GDM1 (cell line): ENCODE measurements at places on chromosomes 7 and 10.

GRCh38 chr7:71312755-71313490 is 181.0 kb downstream of the GALNT17 start:
- DNase-seq: no peak

DNA sequence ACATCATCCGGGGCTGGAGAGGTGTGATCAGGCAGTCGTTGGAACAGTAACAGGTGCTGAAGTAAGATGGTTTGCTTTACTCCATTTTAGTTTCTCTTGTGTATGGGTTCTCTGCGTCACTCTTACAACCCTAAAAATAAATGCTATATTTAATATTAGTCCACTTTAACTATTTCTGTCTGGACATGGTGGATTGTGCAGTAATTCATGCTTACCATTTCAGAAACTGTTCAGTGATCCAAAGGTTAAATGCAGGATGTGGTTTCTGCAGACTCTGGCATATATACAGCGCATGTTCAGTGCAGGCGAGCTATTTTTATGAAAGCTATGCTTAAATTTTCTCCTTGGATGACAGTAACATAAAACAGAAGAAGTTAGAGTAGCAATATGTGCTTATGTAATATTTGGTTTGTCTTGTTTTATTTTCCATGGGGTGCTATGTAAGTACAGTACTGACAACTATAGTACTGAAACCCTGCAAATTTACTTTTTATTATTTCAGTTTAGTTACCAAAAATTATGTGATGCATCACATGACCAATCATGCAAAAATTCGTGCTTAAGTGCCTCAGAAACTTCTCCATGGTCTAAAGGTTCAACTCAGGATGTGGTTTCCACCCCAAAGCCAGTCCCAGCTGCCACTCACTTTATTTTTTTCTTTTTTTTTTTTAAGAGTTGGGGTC is 46.6 kb upstream of the GRID1 start:
- DNase-seq: peak; percentile 48

DNA sequence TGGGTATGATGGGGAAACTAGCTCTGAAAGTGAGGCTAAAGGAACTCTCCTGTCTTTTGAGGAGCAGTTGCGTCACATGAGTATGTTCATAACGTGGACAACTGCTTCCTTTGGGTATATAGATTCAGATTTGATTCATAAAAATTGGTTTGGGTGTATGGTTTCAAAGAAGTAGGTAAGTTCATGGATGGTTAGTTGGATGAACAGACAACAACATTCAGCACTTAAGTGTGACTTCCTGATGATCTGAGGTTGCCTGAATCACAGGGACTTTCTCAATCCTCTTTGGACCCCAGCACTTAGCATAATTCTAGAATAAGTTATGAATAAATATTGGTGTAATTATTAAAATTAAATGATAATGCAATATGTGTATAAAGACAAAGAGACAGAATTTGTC is 43.4 kb downstream of the MACC1 start:
- no peak for DNase-seq

DNA sequence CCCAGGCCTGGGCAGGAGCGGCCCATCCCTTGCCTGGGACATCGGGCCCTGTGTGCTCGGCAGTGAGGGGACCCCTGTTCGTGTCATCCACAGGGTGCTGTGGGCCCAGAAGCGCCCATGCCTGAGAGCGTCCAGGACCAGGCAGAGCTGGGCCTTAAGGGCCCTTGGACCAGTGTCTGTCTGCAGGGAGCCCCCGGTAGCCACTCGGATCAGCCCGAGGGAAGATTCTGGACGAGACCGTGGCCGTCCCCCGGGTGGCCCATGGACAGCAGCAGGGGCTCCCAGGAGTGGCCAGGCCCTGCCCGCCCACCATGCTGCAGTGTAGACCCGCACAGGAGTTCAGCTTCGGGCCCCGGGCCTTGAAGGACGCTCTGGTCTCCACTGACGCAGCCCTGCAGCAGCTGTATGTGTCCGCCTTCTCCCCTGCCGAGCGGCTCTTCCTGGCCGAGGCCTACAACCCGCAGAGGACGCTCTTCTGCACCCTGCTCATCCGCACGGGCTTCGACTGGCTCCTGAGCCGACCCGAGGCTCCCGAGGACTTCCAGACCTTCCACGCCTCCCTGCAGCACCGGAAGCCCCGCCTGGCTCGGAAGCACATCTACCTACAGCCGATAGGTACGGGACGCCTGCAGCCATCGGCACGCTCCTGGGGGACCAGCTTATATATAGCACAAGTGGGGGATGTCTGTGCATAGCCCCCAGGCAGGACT is 12.3 kb downstream of the AMZ1 start:
- DNase-seq: no peak

DNA sequence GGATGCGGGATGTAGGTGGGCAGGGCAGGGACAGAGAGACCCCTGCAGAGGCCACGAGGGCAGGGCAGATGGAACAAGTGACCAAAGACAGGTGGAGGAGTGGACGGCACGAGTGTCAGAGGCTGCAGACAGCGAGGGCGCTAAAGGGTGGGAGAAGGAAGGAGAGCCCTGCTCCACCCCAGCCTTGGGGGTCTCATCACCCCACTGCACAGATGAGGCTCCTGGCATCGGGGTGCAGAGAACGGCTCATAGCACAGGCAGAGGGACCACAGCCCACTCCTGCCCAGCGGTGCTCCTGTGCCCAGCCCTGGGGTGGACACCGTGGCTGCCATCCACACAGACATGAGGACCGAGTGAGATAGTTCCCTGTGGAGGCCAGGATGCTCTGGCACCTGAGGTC is 2.2 kb upstream of the LAT2 start:
- no peak for DNase-seq

- DNase-seq: peak; percentile 20
These were observed 6.9 kb upstream of the ATP6V0E2 start for GRCh38 chr7:149866779-149867447.

DNA sequence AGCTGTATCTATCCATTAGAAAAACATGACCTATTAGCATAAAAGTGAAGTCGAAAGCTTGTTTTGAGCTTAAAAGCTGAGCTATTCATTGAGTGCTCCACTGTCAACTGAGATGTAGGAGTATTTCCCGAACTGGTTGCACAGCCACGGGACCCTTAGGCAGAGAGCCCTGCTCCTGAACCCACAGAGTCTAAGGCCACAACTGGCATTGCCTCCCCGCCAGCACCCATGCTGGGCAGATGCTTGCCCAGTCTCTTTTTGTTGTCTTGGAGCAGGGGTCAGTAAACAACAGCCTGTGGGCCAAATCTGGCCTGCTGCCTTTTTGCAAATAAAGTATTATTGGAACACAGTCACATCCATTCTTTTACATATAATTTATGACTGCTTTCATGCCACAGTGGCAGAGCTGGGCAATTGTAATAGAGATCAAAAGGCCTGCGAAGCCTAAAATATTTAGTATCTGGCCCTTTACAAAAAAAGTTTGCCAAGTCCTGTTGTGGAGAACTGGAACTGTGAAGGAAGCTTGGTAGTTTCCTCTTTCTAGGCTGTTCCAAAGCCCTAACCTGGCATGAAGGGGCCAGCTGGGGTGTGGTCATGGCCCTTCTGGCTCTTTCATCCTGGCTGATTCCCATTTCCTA is 58.4 kb upstream of the WAPL start:
- no peak for DNase-seq

GRCh38 chr7:103542470-103542869 is 96.5 kb upstream of the SLC26A5 start:
- no peak for DNase-seq

DNA sequence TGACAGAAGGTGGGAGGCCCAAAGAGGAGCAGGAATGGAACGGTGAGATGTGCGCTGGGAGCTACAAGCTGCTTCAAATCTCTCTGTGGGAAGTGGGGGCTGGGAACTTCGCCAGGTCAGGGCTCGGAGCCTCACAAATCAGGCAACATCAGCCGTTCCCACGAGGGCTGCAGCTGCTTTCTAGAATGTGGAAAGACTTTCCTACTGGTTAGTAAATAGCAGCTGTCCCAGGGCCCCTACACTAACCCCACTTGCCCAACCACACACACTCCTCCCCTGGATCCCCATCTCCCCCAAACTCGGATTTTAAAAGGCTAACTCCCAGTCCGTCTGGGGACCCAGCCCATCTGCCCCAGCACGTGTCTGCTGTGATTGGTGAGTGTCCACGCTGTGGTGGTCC is 40.6 kb upstream of the PITRM1 start:
- no peak for DNase-seq

DNA sequence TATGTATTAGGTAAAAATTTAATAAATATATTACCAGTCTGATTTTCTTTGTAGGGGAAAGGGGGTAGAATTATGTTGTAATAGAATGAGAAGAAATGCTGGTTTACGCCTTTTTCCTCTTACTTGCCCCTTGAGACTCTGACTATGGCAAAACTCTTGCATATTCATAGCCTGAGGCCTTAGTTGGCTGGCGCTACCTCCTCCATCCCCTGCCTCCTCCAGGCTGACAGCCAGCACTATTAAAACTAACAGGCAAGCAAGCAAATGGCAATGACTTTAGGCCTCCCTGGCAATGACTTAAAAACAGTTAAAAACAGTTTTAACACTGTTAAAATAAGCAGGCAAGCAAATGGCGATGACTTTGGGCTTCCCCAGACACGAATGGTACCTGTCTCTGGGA is 14.4 kb downstream of the PKD2L1 start:
- DNase-seq: no peak

GRCh38 chr10:119700321-119700954 is 25.4 kb upstream of the INPP5F start:
- DNase-seq: no peak

GRCh38 chr10:50063100-50063499 is 4.7 kb upstream of the WASHC2A start:
- DNase-seq: no peak

GRCh38 chr10:100985336-100985735 is 2.0 kb downstream of the MRPL43 start:
- DNase-seq: no peak

- no peak for DNase-seq
These were observed 252.5 kb downstream of the ANKRD7 start for GRCh38 chr7:118477036-118477435.

- no peak for DNase-seq
These were observed 8.4 kb upstream of the ZNF853 start for GRCh38 chr7:6606866-6607583.

GRCh38 chr7:23462846-23463245 is 7.4 kb downstream of the IGF2BP3 start:
- DNase-seq: peak; percentile 55

DNA sequence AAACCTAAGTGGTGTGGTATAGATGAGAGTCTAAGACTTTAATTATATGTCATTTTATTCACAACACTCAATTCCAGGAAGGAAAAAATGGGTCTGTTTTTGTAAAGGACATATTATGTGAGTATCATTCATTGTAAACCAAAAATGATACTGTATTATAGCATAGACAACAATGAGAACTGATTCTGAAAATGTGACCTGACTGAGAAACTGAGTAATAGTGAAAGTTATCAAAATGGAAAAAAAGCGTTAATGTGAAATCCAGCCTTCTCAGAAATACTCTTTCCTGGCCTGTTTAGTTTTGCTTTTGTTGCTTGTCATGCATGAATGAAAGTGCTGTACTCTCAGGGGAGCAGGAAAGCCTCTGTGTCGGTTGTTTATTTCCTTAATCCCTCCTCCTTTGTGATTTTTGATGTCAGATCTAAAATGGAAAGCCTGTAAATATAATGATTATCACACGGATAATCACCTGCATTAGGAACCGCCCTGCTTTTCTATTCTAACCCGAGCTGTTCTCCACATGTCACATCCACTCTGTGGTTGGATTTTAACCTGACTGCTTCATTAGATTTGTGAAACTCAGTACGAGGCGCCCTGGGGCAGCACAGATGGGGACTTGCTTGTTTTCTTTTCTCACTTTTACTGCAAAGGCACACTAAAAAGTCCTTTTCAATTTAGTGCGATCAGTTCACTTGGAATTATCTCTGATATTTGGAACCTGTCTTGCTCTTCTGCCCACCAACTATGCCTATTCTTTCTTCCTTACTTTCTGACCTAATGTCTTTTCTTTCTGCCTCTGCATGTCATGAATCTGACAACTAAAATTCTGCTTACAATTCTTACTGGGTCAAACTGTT is 240.9 kb upstream of the KAT6B start:
- DNase-seq: no peak

GRCh38 chr7:36967387-36967786 is 243.1 kb upstream of the AOAH start:
- DNase-seq: no peak

DNA sequence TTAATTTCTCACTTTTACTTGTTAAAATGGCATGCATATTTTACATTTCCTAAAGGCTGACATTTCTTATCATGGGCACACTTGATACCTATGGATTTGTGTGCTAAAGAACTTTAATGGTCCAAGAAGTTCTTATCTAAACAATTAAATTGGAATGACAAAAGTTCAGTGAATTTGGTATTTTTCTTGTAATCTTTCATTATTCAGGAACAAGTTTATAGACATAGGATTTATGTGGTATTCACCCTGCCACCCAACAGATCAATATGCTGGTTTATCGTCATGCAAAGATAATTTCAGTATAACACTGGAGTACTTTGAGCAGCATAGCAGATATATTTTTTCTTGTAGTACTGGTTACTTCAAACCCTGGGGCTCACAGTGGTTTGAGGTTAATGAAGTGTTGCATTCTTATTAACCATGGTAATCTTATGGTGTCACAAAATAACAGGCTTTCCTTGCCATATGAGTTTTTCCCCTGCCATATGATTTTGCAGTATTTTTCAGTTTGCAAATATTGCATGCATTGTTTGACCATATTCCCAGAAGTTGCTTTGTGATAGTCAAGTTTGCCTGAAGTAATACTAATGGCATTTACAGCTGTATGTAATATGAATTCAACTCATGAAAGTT is 148.8 kb downstream of the PPP1R9A start:
- no peak for DNase-seq

DNA sequence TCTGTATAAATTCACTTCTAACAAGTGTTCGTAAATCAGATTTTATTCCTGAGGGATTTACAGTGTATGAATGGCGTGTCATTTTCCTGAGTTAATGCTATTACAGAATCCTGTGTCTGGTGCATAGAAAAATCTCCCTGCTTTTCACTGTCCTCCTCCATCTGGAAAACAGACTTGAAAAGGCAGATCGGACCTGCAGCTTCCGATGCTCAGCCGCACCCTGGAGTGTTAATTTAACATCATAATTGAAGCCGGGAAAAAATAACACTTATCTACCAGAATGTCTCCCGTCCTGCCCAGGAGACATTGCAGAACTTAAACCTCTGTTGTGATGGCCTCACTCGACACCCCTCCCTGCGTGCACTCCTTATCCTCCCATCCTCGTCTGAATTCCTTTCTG is 442.1 kb upstream of the FOXK1 start:
- DNase-seq: no peak

GRCh38 chr7:43768887-43769272 is 10.4 kb downstream of the BLVRA start:
- no peak for DNase-seq

DNA sequence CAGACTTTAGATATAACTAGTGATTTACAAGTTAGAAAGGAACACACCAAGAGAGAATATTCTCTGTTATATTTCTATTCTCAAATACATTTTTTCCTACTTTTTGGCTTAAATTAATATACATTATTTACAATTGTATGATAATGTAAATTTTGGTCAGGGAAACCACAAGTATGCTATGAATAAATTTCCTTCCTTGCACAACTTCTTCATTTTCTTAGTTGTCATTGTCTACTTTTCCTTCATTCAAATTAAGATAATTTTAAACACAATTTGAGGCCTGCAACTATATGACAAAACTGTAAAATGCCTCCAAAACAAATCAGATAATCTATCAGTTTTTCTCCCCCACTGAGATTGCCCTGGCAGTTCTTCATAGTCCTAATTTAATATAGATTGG is 131.3 kb downstream of the CDK14 start:
- no peak for DNase-seq
